ENCODE measurements at places on chromosomes 13 and 19. TPM values are rescaled to one million over a fixed set of nuclear protein-coding genes. Genes with fewer than 3 reads are reported as not detected.

- no peak for DNase-seq
Measured at GRCh38 chr13:36706755-36707154, 32.9 kb downstream of the SERTM1 start.

LILRB2 gene
- 52.9 TPM for total RNA-seq

GRCh38 chr19:44912854-44913253 is 1.6 kb upstream of the APOC1 start:
- peak; percentile 89 for DNase-seq

IGFL1 gene
- not detected for total RNA-seq

- no peak for DNase-seq
Measured at GRCh38 chr13:46926916-46927590, 30.2 kb upstream of the HTR2A start.

- no peak for DNase-seq
Measured at GRCh38 chr13:46738055-46738454, 58.9 kb downstream of the ESD start.

- no peak for DNase-seq
Measured at GRCh38 chr19:35975608-35976214, 19.3 kb upstream of the SDHAF1 start.

- peak; percentile 54 for DNase-seq
Measured at GRCh38 chr13:110457361-110457760, 104.2 kb downstream of the RAB20 start.

DNA sequence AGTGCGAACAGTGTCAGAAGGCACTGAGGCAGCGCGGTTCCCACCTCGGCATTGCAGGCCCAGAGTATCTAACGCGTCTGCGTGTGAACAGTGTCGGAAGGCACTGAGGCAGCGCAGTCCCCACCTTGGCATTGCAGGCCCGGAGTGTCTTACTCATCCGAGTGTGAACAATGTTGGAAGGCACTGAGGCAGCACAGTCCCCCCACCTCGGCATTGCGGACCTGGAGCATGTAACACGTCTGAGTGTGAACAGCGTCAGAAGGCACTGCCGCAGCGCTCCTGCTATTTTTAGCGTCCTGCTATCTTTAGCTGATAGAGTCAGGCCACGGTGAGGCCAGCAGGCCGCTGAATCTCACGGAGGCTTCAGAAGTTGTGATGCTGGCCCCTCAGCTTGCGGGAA is 39.6 kb downstream of the ATP11A start:
- DNase-seq, result peak; percentile 49

IRGC gene
- not detected for total RNA-seq

GRCh38 chr13:110055089-110055488 is 251.9 kb downstream of the COL4A1 start:
- no peak for DNase-seq

DNA sequence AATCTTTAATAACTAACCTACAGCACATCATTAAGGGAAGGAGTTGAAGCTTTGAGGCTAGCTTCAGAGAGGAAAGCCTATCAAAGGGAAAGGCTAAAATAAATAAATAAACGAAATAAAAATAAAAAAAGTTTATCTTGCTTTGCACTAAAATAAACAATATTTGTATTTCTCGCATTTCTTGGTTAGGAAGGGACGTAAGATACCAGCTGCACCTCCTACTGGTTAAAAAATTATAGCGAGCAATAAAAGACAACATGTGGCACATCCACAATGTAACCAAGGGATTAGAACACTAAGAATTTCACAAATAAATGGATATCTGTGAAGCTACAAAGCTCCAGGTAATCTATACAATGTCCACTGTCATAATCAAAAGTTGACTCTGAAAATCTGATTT is 194.5 kb downstream of the DACH1 start:
- no peak for DNase-seq

DNA sequence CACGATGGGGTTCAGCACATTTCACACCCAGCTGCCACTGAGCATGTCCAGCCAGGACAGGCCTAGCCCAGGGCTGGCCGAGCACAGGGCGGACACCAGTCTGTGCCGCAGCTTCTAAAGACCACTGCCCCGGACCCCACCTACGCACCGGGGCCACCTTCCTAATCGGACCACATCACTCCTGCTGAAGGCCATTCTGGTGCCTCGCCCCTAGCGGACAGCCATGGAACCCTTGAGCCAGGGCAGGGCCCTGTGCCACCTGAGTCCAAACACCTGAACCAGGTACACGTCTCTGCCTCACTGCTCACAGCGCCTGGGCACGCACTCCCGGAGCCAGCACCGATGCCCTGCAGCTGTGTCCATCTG is 8.4 kb upstream of the C13orf46 start:
- peak; percentile 64 for DNase-seq

DNA sequence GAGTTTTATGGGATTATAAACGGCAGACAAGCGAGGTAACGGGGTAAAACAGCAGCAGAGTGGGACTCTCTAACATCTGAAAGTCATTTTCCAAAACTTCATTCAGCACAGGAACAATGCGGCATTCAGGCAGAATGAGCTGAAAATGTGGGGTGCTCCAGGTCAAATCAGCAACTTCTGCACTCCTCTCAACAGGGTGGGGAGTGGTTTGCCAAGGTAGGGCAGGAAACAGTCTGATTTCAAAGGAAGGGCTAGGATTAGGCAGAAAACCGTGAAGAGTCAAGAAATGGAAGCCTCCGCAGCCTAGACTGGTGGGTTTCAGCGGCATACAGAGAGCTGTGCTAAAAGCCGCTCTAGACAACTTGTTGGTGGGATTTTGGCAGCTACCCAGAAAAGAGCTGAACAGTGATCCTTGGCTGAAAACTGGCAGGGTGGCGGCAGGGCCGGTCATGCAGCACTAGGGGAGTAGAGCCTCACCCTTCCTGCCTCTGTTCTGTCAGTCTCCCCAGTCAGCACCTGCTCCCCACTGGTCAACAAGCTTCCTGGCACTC is 154.2 kb upstream of the KLF12 start:
- DNase-seq, result peak; percentile 79

DNA sequence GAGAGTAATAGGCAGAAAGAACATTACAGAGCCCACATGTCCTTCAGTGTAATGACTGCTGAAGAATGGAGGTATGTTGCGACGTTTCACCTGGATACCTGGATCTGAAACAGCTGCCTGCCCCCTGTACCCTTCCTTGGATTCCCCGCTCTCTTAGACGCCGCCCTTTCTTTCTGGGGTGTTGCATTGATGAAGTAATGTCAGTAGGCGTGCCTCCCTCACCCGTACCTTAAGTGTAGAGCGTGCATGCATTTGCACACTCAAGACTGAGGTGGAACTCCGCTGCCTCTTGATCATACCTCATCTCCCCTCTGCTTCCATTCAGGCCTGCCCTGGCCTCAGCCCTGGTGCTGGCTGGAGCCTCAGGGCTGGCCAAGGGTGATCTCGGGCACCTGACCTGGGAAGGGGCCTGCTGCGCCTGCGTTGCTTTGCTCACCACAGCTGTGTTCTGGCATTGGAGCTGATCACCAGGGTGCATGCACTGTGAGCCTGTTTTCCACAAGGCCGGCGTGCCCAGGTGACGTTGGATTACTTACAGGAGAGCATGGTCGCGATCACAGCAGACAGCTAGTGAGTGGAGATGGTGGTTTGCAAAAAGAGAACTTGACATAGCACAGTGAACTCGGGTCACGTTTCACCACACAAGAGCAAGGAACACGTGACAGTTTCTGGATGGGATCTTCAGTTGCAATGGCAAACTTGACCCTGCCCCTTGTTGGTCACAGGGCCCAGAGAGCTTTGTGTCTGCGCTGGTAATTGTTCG is 99.0 kb downstream of the ARHGEF7 start:
- peak; percentile 81 for DNase-seq

TINCR gene
- not detected for total RNA-seq

DNA sequence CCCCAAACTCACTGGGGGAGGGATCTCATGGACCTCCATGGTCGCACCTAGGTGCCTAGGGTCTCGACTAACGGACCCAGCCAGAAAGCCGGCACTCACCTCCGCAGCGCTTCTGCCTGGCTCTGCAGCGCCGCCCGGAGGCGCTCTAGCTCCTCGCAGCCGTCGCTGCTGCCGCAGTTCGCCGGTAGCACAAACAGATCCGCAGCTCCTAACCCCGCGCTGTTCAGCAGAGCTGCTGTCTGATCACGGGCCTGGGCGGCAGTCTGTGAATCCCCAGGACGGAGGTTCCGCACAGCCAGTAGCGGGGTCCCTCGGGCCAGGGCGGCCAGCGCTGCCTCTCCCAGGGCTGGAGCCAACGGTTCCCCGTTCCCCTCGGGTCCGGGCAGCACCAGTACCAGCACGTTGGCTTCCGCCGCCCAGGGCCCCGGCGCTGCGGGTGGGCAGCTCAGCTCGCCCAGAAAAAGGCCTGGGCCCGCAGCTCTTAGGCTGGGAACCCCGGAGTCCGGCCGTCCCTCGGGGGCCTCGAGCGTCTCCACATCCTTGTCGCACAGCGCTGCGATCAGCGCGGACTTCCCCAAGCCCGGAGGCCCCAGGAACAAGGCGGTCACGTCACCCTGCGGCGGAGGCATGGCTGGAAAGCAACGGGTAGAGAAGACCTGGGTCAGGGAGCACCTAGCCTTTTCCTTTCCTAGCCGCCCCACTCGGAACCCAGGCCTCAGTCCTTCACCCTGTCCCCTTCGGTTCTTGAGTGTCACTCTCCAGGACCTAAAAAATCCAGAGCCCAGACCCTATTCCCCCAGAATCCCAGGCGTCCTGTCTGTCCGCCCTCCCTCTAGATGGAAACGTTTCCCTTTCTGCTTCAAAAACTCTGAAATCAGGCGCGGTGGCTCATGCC is 977 bp downstream of the IRGQ start:
- peak; percentile 91 for DNase-seq

RGL3 gene
- total RNA-seq, result 37.8 TPM

DNA sequence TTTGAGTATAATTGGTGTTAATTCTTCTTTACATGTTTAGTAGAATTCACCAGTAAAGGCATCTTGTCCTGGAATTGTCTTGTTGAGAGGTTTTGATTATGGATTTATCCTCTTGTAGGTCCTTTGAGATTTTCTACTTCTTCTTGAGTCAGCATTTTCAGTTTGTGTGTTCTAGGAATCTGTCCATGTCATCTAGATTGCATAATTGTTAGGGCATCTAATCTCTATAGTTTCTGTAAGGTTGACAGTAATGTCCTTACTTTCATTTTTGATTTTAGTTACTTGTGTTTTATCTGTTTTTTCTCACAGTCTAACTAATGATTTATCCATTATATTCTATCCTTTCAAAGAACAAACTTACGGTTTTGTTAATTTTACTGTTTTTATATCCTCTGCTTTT is 492.0 kb downstream of the FGF9 start:
- DNase-seq, result no peak

- no peak for DNase-seq
Measured at GRCh38 chr13:97749174-97749573, 204.3 kb upstream of the IPO5 start.

- no peak for DNase-seq
Measured at GRCh38 chr19:43872547-43873336, 45.6 kb downstream of the ZNF283 start.

DAND5 gene
- total RNA-seq, result not detected

KLF12 gene
- total RNA-seq, result 28.1 TPM

DNA sequence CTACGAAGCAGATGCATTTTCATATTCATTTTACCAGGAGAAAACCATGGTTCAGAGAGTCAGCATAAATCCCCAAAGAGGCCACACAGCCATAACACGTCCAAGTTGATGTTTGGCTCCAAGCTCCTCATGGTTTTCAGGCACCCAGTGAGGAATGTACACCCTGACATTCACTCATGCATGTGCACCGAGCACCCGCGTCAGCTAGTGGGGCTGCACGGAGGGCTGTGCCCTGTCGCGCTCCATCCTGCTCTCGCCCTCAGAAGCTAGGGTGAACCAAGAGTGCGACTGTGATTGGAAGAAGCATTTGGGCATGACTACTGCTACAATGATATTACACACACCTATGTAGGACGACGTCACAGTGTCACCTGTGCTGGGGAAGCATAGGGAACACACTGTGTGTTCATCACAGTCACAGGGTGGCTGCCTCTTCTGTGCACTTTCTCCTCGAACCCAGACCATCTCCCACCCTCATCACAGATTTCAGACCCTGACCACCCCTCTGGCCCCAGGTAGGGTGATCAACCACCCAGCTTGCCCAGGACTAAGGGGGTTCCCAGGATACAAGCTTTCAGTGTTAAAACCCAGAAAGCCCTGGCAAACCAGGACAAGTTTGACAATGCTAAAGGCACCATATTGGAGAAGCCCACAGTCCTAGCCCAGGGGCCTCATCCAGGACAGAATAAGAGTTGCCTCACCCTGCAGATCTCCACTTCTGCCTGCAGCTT is 148.6 kb upstream of the ZNF507 start:
- peak; percentile 24 for DNase-seq

DNA sequence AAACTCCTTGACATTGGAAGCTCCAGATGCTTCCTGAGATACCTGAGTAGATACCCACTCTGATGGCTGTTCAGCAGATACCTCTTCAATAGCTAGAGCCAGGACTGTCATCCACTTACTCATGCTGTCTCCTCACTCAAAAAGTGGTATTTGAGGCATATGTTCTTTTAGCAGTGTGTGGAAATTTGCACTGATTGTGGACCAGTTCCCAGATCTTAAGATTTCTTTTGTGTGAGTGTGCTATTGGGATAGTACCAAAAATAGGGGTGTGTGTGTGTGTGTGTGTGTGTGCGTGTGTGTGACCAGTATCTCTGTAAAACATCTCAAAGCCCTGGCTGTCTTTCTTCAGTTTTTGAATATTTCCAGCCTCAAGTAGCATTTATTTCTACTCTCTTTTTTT is 108.3 kb downstream of the SLITRK5 start:
- DNase-seq, result no peak

DNA sequence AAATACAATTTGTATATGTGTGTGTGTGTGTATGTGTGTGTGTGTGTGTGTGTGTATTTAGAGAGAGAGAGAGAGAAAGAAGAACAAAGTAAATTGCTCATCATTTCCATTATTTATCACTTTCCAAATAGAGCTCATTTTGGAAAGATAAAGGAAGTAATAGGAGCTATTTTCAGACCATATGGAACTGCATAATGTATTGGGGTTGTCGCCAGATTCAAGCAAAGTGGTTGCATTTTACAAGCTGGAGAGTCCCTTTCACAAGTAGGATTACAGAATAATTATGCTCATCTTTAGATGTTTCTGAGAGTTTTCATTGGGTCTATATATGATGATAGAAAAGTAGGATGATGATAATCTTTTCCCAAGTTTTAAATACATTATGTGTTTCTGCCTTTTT is 842.7 kb upstream of the SLC10A2 start:
- no peak for DNase-seq

GRCh38 chr19:56978023-56978565 is 137.6 kb upstream of the PEG3 start:
- DNase-seq, result no peak
